ENCODE measurements at places on chromosomes 2 and 18.

DNA sequence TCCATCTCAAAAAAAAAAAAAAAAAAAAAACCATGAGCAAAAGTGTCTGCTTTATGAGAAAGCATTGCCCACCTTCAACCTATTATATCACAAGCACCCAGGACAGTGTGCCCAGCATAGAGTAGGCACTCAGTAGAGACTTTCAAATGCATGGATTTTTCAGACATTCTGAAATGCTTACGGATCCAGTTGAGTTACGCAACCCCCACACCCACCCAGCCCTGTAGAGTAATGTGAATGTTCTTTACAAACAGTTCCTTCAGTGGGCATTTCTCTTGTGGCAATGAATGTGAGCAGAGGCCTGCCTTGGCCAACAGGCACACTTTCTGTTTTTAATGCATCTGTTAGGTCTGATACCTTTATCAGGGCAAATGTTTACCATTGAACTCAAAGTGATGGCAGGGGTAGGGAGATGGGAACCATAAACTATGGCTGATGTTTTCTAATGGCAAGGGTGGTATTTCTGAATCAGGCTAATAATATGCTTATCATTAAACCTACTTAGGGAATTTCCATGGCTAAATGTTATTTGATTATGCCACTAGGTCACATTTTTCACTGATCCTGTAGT is 65.0 kb upstream of the RPL31 start:
- DNase-seq: no peak

GRCh38 chr2:185970148-185970852 is 231.7 kb downstream of the FSIP2 start:
- no peak for DNase-seq

DNA sequence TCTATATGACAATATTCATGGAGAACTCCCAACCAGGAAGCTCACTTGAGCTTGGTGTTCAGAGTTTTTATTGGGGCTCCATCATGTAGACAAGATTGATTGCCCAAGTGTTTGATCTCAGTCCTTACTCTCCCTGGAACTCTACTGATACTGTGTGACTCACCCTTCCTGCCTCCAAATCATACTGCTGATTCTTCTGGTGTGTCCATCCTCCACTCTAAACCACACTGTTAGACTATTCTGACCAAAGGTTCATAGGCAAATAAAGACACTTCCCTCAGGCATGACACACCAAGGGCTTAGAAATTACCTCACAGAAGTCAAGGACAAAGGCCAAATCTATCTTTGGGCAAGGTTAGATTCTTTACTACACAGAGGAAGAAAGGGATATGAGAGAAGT is 107.9 kb upstream of the CDH20 start:
- DNase-seq: no peak

DNA sequence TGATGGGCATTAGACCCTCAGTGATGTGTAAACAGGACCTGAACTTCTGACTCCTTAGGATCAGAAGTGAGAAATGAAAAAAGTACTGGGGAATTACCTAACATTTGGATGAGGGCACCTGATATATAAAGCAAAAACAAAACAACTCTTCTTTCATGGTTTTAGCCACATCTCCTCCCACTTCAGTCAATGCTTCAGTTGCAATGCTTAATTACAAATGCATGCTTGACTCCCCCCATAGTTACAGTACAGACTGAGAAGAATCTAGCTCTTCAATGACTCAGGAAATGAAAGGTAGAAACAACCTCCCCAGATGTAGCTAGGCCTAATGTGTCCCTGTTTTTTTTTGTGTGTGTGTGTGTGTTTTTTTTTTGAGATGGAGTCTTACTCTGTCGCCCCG is 276.8 kb upstream of the POU3F3 start:
- DNase-seq: no peak

GRCh38 chr18:34493566-34494358 is 216.3 kb upstream of the DTNA start:
- no peak for DNase-seq

DNA sequence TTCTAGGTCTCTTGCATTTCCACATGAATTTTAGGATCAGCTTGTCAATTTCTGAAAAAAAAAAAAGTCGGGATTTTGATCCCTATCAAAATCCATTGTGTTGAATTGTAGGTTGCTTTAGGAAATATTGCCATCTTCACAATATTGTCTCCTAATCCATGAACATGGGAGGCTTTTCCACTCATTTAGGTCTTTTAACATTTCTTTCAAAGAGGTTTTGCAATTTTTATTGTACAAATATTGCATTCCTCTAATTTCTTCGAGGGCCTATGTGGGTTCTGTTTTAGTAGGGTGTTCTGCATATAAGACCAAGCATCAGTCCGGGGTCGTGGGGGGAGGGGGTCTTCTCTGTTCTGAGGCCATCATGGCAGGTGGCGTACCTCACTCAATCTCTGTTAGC is 725 bp upstream of the LAMA3 start:
- DNase-seq: no peak

- no peak for DNase-seq
Measured at GRCh38 chr2:39838589-39838988, 59.5 kb upstream of the THUMPD2 start.

DNA sequence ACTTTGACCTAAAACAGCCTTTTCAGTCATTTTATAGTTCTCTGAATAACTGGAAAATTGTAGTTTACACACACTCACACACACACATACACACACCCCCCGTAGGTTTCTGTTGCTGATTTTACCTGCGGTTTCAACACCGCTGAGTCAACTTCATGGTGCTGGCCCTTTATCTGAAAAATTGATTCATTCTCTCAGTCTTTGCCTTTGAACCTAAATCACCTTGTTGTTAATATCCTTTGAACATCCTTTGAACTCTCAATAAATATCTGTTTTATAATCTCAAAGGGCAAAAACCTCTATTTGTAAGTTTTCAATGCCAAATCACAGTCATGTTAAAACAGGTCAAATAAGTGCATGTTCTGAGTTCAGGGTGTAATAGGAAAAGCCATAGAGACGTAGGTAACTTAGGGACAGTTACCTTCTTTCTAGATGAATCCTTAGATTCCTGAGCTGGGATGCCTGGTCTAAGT is 109.0 kb upstream of the BZW1 start:
- DNase-seq: no peak

GRCh38 chr2:223404616-223405015 is 197.5 kb downstream of the SCG2 start:
- no peak for DNase-seq

DNA sequence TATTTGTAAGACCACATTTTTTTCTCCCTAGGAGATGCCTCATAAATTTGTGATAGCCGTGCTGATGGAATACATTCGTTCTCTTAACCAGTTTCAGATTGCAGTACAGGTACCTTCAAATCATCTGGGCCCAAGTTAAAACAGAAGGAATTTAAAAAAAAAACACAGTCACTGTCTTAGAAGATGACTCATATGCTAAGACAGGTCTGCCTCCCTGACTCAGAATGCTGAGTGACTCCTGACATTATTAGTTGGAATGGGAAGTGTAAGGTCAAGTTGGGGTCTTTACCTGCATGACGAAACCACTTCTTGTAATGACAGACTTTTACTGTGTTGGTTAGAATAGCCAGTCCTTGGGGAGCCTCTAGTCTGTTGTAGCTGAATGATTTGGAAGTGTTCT is 26.3 kb downstream of the RMC1 start:
- no peak for DNase-seq

GRCh38 chr18:72830109-72830508 is 37.7 kb downstream of the NETO1 start:
- no peak for DNase-seq

- no peak for DNase-seq
Measured at GRCh38 chr2:31563273-31563839, 17.4 kb downstream of the SRD5A2 start.

DNA sequence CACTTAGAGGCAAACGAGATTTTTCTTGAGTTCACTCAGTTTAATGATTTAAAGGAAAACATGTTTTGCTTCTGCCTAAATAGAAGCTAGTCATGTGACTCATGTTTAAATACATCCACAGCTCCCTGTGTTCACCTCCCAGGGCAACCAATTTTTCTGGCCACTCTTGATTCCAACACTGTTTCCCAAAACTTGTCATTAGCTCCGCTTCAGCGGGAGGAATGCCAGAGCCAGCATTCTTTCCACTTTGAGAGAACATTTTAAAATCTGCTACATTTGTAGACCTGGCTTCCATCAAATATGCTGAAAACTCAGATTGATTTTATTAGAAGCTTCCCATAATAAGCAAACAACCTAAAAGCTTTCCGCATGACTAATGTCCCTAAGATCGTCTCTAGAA is 2.8 kb upstream of the CYS1 start:
- DNase-seq: no peak

DNA sequence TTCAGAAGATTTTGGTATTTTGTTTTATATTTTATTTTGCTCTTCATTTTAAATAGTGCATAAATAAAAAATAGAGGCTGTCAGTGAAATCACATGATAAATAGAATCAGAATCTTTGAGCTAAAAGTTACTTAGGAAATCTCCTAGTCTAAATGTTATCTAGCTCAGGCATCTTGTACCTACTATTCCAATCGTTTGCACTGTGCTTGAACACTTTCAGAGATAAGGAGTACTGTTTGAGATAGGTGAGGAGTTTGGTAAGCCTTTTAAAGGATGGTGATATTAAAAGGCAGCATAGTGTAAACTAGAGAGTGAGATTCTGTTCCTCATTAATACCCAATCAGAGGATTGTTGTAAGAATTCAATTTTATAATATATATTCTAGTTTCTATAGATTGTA is 157.2 kb upstream of the MYO3B start:
- no peak for DNase-seq

GRCh38 chr2:222998459-222998858 is 53.5 kb upstream of the KCNE4 start:
- no peak for DNase-seq

- DNase-seq: no peak
Measured at GRCh38 chr2:29326926-29327325, 211.7 kb downstream of the CLIP4 start.

GRCh38 chr2:106108351-106108750 is 85.8 kb downstream of the UXS1 start:
- no peak for DNase-seq

DNA sequence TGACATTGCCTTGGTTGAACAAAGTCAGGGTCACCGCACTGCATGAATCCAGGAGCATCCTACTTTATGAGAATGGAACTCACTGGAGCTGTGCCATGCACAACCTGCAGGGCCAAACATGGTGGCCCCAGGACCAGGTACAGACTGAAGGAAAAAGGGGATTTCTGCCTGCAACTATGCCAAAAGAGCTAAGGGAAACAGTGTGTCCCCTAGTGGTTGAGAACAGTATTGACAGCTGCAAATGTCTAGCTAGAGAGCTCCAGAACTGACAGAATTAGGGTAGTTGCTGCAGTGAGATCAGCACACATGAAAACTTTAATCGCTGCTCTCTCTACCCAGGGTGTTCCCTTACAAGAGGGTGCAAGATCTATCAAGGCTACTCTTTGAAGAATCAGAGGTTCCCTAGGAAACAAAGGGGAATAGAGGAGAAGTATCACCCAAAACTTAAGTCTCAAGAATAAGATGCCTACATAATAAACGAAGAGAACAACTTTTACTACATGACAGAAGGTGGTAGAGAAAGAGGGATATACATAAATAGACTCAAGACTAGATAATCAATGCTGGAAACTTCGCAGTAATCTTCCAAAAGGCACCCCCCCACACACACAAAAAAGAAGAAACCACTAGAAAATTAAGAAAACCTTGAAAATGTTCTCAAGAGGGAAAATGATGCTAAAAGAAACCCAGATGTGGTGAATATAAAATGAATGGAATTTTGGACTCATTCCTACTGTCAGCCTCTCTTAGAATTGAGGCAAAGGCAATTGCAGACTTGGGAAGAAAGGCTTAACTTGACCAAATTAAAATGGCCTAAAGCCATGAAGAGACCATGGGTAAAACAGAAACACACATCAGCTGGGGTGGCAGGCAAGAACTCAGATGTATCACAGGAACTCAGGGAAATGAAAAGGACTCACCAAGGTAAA is 43.6 kb upstream of the IHH start:
- no peak for DNase-seq

- no peak for DNase-seq
Measured at GRCh38 chr18:59728816-59729215, 31.6 kb upstream of the CCBE1 start.

DNA sequence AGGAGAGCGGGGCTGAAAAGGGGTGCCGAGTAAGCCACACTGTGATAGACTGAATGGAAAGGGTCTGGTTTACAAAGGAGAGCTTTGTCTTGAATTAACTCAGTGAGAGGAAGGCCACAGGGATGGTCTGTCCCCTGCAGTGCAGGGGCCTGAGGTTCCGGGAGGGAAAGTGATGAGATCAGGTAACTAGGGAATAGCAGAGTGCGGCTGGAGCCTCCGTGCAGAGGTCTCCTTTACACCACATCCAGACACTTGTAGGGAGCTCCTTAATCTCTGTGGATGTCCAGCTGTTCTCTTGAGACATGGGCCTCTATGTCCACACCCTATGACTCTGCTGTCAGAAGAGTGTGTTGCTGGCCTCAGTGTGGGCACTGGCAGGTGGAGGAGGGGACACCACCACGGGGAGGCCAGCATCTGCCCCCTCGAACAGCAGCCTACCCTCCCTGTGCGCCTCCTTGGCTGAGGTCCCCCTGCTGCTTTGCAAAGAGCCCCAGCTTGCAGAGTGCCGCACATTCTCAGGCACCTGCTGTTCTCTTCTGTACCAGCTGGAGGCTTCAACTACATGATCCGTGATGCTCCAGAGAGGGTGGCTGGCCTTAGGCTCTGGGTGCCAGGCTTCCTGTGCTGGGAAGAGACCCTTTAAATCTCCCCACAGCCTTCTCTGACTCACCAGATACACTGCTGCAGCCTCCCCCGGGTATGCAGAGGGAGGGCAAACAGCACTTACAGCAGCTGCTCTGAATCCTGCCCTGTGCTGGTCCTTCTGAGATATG is 25.9 kb downstream of the ENOSF1 start:
- DNase-seq: no peak

DNA sequence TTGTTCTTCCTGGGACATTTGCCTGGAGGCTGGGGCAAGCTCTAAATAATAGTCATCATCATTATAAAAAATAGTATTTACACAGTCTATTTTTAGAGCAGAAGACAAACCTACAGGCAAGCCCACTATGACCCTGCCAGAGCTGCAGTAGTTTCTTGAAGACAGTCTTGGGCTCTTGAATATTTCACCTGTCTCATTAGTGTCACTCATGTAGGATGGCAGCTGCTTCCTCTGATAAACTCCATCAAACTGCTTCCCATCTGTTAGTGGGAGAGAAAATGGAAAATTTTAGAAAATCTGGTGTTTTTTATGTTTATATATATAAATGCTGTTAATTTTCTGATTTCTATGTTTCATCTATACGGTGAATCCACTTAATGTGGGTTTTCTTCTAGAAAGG is 8.5 kb upstream of the CYRIA start:
- DNase-seq: no peak

- no peak for DNase-seq
Measured at GRCh38 chr2:42112418-42112817, 56.7 kb upstream of the EML4 start.

- DNase-seq: no peak
Measured at GRCh38 chr18:37243741-37244140, 321.9 kb downstream of the CELF4 start.

- no peak for DNase-seq
Measured at GRCh38 chr2:238282861-238283738, 5.3 kb downstream of the PER2 start.

Measured in T-helper 1 cell (primary cell).